Epithelial cell of umbilical artery (primary cell): ENCODE measurements at places on chromosomes 4 and X. TPM values are rescaled to one million over a fixed set of nuclear protein-coding genes. Genes with fewer than 3 reads are reported as not detected.

The ATP8A1 gene
- total RNA-seq, result 8.7 and 11.7 TPM in 2 replicates

The ARHGAP6 gene
- total RNA-seq, result 0.30 and 0.32 TPM in 2 replicates

The IL13RA2 gene
- 0.32 and 0.91 TPM in 2 replicates for total RNA-seq

The SORCS2 gene
- total RNA-seq, result 0.15 TPM in 1 of 2 replicates, not detected in the other

The EXOC1 gene
- total RNA-seq, result 37.7 and 44.8 TPM in 2 replicates

The CT45A8 gene
- total RNA-seq, result not detected in 2 replicates

The TDO2 gene
- total RNA-seq, result 0.30 TPM in 1 of 2 replicates, not detected in the other

The BRS3 gene
- total RNA-seq, result not detected in 2 replicates
